ENCODE measurements at places on chromosomes 16 and 17. TPM values are rescaled to one million over a fixed set of nuclear protein-coding genes. Genes with fewer than 3 reads are reported as not detected.

The KRT25 gene
- not detected for total RNA-seq

- DNase-seq = no peak
These were observed 30.7 kb downstream of the CDRT4 start for GRCh38 chr17:15436473-15437302.

GRCh38 chr17:1627182-1627981, 1.3 kb downstream of the SLC43A2 start:
- no peak for DNase-seq

- no peak for DNase-seq
These were observed 588 bp upstream of the SMTNL2 start for GRCh38 chr17:4583782-4584100.

DNA sequence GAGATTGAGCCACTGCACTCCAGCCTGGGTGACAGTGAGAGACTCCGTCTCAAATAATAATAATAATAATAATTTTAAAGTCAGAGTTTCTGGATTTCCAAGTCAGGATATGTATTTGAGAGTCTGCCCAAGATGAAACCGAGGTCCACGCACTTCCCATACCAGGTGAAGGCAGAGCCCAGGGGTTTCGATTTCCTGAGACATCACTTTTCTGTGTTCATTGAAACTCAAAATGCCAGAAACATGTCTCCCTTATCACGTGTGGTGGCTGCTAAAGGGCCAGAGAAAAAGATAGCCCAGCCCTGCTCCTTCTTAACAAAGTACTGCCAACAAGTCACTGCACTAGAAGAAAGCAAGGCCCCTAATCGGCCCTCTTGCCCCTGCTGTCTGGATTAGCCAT, 9.8 kb upstream of the RNF157 start:
- no peak for DNase-seq

All from natural killer cell treated with Interleukin-12 subunit alpha and Interleukin-12 subunit beta and Interleukin-15 and Interleukin-18, amount 100 ng/mL, for 72 hours (primary cell).